ENCODE measurements at places on chromosomes 3 and 15.

GRCh38 chr15:96170979-96171739 lies 159.3 kb upstream of the NR2F2 start:
- H3K27ac ChIP-seq = peak overlapping the region; percentile 86
- H3K4me3 ChIP-seq = peak overlapping the region; percentile 58
- no peaks in the 10 kb centered on the region for H3K27me3 ChIP-seq

- H3K4me1 ChIP-seq = no peaks in the 10 kb centered on the region
- DNase-seq = no peak
- H3K4me3 ChIP-seq = no peak overlapping the region
- no peaks in the 10 kb centered on the region for H3K27me3 ChIP-seq
- H3K36me3 ChIP-seq = no peaks in the 10 kb centered on the region
- no peak overlapping the region for H3K27ac ChIP-seq
Measured at GRCh38 chr3:190747571-190747970, 114.9 kb downstream of the GMNC start.

- no peaks in the 10 kb centered on the region for H3K27me3 ChIP-seq
- no peak overlapping the region for H3K4me3 ChIP-seq
- H3K4me1 ChIP-seq = no peaks in the 10 kb centered on the region
Measured at GRCh38 chr15:42427429-42428223, 63.3 kb downstream of the ZNF106 start.

GRCh38 chr15:60070838-60071493 lies 66.9 kb downstream of the FOXB1 start:
- H3K36me3 ChIP-seq = no peaks in the 10 kb centered on the region
- H3K4me1 ChIP-seq = no peaks in the 10 kb centered on the region
- no peaks in the 10 kb centered on the region for H3K27me3 ChIP-seq
- DNase-seq = peak; percentile 49
- no peak overlapping the region for H3K27ac ChIP-seq
- H3K4me3 ChIP-seq = no peak overlapping the region

- H3K4me1 ChIP-seq = no peaks in the 10 kb centered on the region
- no peak overlapping the region for H3K27ac ChIP-seq
- H3K4me3 ChIP-seq = no peak overlapping the region
- no peaks in the 10 kb centered on the region for H3K27me3 ChIP-seq
Measured at GRCh38 chr3:65109966-65110500, 422.2 kb upstream of the ADAMTS9 start.

Data from kidney (tissue), 22 donors.